ENCODE measurements at places on chromosomes 5 and 9. TPM values are rescaled to one million over a fixed set of nuclear protein-coding genes. Genes with fewer than 3 reads are reported as not detected.

SLC45A2 gene
- total RNA-seq: not detected

GRCh38 chr9:35690294-35690613, 529 bp upstream of the TPM2 start:
- no peak for DNase-seq
- peaks cover 21% of the 10 kb centered on the region for H3K36me3 ChIP-seq
- peak overlapping the region; percentile 99 for H3K27ac ChIP-seq
- H3K4me1 ChIP-seq: peaks cover 50% of the 10 kb centered on the region
- no peaks in the 10 kb centered on the region for H3K27me3 ChIP-seq

GRCh38 chr9:87054999-87055686, 107.8 kb upstream of the GAS1 start:
- H3K27me3 ChIP-seq: no peaks in the 10 kb centered on the region
- H3K27ac ChIP-seq: no peak overlapping the region
- no peak for DNase-seq
- no peak overlapping the region for H3K4me3 ChIP-seq
- H3K4me1 ChIP-seq: no peaks in the 10 kb centered on the region

DNA sequence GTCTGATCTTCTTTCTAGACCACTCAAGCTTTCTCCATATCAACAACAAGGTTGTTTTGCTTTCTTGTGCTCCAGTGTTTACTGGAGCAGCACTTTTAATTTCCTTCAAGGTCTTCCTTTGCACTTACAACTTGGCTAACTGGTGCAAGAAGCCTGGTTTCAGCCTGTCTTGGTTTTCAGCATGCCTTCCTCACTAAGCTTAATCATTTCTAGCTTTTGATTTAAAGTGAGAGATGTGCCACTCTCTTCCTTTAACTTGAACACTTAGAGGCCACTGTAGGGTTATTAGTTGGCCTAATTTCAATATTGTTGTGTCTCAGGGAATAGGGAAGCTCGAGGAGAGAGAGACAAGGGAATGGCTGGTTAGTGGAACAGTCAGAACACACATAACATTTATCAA, 13.4 kb downstream of the AK3 start:
- no peaks in the 10 kb centered on the region for H3K27me3 ChIP-seq
- H3K27ac ChIP-seq: no peak overlapping the region
- no peak overlapping the region for H3K4me3 ChIP-seq
- DNase-seq: no peak
- peaks cover under 1% of the 10 kb centered on the region for H3K36me3 ChIP-seq

DNA sequence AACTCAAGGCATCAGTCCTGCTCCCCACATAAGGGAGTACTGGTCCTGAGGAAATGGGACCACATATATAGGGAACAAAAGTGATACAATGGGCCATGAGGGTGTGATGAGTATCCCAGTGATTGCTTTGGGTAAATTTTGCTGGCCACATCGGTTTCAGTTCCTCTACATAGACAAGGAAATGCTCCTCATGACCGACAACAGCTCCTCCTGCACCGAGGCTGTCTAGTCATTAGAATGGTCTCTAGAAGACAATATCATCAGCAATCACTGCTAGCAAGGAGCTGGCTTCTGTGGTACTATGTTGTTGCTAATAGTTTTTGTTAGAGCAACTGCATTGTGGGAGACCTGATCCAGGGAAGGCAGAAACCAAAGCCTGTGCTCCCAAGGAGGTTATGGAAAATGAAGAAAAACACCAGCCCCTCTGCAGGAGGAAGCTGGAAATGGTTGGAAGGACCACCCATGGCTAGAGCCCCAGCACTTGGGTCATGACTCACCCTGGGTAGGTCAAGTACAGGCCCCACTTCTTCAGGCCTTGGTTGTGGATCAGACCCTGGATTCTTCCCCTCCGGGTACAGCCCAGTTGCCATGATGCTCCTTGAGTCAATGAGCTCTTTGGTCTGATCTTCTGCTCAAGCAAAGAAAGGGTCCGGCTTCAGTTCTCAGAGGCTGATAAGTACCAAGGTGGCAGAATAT, 3.4 kb upstream of the CTSL start:
- DNase-seq: no peak
- H3K36me3 ChIP-seq: peaks cover 3% of the 10 kb centered on the region
- no peak overlapping the region for H3K27ac ChIP-seq
- H3K4me3 ChIP-seq: no peak overlapping the region
- H3K27me3 ChIP-seq: no peaks in the 10 kb centered on the region

- no peaks in the 10 kb centered on the region for H3K4me1 ChIP-seq
- DNase-seq: no peak
- no peak overlapping the region for H3K4me3 ChIP-seq
- H3K36me3 ChIP-seq: no peaks in the 10 kb centered on the region
These were observed 120.3 kb downstream of the CDC42SE2 start for GRCh38 chr5:131384173-131384572.

Measured in right atrium auricular region (tissue), 2 donors.